Endothelial cell (in vitro differentiated cells): ENCODE measurements at places on chromosomes 7 and 10. TPM values are rescaled to one million over a fixed set of nuclear protein-coding genes. Genes with fewer than 3 reads are reported as not detected.

- DNase-seq, result no peak
These were observed 811 bp downstream of the RGS10 start for GRCh38 chr10:119541459-119542356.

DNA sequence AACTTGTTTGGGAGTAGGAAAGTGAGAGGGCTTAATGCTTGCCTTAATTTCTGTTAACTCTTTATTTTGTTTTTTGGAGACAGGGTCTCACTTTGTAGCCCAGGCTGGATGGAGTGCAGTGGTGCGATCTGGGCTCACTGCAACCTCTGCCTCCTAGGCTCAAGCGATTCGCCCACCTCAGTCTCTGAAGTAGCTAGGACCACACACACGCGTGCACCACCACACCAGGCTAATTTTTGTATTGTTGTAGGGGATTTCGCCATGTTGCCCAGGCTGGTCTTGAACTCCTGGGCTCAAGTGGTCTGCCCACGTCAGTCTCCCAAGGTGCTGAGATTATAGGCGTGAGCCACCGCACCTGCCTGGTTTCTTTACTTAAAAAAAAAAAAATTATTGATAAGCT, 1.9 kb downstream of the PPP2R2D start:
- DNase-seq, result no peak

- DNase-seq, result no peak
These were observed 188.1 kb downstream of the TCF7L2 start for GRCh38 chr10:113137941-113138685.

- DNase-seq, result no peak
These were observed 60.4 kb upstream of the FGFR2 start for GRCh38 chr10:121658611-121659010.

- DNase-seq, result no peak
These were observed 63.5 kb downstream of the FAM53B start for GRCh38 chr10:124680675-124681074.

DNA sequence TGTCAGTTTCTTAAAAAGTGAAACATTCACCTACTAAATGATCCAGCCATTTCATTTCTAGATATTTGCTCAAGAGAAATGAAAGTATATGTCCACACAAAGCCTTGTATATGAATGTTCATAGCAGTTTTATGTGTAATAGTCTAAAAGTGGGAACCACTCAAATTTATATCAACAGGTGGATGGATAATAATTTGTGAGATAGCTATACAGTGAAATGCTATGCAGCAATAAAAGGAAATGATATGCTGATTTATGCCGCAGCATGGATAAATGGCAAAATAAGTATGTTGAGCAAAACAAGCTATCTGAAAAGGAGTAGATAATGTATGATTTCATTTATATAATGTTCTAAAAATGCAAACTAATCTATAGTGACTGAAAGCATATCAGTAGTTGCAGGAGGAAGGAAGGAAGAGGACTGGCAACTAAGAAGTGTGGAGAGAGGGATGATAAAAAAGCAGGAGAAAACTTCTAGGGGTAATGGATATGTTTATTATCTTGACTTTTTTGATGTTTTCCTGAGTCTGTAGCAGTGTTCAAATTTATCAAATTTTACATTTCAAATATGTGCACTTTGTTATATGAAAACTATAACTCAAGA, 80.6 kb downstream of the ABCB5 start:
- DNase-seq, result no peak

DNA sequence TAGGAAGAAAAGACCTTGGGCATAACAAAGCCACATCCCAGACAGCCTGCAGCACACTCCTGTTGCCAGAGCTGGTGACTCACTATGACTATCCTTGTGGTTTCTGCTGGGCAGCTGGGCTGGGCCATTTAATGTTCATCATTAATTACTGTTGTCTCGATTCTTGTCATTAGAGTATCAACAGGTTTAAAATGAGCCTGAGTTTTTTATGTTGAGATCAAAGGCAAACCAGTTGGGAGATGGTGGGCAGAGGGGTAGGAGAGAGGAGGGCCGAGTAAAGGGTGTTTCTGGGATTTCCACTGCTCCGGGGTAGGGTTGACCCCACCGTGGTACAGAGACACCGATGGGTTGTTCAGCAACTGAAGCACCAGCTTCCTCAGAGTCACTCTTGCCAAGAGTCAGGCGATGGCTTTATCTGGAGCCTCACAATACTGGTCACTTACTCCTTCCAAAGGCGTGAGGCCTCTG, 128.7 kb upstream of the LYZL1 start:
- DNase-seq, result no peak

DNA sequence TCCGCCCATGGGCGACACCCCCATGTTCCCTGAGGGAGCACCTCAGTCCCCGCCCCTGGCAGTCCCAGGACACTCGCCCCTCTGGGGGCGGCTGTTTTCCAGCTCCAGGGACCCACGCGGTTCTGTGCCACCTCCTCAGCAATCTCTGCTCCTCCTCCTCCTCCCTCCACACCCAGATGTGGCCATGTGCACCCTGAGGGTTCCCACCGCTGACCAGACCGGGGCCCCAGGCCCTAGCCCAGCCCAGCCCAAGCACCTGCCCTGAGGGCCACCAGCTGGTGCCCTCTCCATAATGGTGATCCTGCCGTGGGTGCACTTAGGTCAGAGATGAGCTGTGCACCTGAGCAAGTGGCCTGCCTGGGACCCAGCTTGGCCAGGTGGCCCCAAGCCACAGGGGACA, 25.1 kb downstream of the AP5Z1 start:
- no peak for DNase-seq

GRCh38 chr7:69823151-69823744, 225.0 kb downstream of the AUTS2 start:
- DNase-seq, result no peak

- DNase-seq, result peak; percentile 6
These were observed 699 bp downstream of the GHITM start for GRCh38 chr10:84140036-84140379.

DNA sequence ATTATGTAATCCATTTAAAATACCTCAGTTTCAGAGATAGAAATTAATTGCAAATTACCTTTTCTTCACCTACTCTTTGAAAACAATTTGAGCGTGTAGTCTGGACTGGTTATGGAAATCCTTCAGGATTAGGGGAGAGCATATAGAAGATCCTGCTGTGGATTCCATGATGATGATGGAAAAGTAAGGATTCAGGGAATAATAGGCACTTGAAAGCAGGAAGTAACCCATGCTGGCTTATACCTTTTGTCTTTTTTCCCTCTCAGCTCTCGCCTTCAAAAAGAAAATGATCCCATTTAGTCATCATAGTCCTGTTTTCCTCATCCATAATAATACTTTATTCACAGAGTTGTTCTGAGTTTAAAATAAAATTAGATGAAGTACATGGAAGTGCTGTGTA, 4.4 kb downstream of the HBP1 start:
- no peak for DNase-seq

DNA sequence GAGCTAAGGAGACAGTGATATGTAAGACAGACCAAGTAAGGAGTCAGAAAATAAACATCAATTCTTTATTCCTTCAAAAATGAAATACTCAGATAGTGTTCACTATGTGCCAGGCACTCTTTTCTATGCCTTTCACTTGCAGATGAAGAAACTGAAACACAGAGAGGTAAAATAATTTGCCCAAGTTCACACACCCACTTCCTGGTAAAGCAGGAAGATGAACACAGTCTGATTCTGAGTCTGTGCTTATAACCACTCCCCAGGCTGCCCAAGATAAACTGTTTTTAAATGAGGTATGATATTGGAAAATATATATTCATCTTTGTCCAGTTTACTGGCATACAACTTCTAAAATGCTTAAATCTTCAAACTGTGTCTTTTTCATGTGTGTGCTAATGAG, 294.4 kb upstream of the NPVF start:
- DNase-seq, result no peak

- DNase-seq, result no peak
These were observed 130.4 kb downstream of the GLI3 start for GRCh38 chr7:42106562-42106961.

DNA sequence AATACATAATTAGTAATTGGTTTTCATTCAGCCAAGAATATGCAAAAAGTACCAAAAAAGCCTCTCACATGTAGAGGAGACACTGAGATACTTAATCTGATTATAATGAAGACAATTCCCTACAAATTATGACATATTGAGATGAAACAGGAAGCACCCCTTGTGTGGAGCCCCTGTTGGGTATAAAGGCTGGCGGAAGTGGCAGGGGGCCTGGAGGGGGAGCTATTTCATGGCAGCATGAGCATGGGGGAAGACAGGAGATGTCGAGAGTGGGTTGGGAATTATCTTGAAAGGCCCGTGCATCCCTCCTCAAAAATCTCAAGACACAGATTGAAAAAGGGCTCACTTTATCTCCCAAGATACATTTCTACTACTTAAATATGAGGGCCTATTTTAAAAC, 96.9 kb downstream of the PIP4K2A start:
- no peak for DNase-seq

DNA sequence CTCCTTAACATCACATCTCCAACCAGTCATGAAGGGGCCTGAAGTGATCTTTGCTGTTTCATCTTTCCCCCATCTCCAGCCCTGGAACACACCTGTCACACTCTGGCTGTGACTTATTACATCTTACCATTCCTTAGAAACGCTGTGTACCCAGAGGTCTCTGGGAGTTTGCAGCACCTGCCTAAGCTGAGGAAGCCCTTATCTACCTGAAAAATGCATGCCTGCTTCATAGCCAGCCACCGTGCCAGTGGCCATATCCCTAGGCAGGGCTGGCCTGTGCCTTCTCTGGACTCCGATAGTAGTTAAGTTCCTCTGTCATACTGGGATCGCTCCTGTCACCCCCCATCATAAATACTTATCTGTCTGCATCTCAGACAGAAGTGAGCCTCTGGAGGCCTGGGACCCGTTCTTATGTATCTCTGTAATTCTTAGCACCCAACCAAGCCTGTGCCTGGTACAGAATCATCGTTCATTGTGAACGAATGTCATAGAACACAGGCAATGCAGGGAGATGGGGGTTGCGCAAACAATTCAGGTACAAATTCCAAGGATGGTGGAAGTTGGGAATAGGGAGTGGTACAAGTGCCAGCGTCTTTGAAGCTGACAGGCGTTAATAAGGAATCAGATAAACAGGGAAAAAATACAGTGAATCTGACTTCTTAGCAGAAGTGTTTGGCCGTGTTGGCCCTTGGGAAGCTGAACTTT, 254.6 kb downstream of the CAMK1D start:
- DNase-seq, result no peak

Gene EPHB4
- total RNA-seq, result 288 TPM

Gene ZNF467
- total RNA-seq, result 64.2 TPM

Gene GPR37
- total RNA-seq, result 7.1 TPM

Gene CYP2C18
- not detected for total RNA-seq

Gene IRF5
- 3.9 TPM for total RNA-seq

Gene AGAP9
- 7.8 TPM for total RNA-seq

Gene FAM25C
- total RNA-seq, result not detected
